ENCODE measurements at places on chromosomes 7 and 10.

- no peak for DNase-seq
Measured at GRCh38 chr7:134742688-134743350, 36.6 kb upstream of the CALD1 start.

GRCh38 chr7:119842786-119843185 lies 430.2 kb upstream of the KCND2 start:
- DNase-seq, result no peak

DNA sequence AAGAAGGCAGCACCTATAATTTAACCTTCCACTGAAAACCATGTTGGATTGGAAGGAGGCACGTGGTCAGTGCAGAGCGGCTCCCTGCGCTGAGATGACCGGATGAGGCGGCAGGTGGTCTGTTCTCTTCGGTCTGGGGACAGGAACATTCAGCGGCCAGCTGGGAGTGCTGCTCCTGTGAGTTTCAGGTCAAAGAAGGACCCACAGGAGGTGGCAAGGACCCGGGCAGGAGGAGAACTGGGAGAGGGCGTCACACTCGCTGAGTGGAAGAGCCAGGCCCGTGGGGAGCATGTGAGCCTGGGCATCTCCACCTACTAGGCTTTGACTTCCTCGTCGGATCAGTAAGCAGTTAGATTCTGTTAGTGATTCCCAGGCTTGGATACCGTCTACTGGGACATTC lies 113.4 kb upstream of the SHH start:
- DNase-seq, result no peak

DNA sequence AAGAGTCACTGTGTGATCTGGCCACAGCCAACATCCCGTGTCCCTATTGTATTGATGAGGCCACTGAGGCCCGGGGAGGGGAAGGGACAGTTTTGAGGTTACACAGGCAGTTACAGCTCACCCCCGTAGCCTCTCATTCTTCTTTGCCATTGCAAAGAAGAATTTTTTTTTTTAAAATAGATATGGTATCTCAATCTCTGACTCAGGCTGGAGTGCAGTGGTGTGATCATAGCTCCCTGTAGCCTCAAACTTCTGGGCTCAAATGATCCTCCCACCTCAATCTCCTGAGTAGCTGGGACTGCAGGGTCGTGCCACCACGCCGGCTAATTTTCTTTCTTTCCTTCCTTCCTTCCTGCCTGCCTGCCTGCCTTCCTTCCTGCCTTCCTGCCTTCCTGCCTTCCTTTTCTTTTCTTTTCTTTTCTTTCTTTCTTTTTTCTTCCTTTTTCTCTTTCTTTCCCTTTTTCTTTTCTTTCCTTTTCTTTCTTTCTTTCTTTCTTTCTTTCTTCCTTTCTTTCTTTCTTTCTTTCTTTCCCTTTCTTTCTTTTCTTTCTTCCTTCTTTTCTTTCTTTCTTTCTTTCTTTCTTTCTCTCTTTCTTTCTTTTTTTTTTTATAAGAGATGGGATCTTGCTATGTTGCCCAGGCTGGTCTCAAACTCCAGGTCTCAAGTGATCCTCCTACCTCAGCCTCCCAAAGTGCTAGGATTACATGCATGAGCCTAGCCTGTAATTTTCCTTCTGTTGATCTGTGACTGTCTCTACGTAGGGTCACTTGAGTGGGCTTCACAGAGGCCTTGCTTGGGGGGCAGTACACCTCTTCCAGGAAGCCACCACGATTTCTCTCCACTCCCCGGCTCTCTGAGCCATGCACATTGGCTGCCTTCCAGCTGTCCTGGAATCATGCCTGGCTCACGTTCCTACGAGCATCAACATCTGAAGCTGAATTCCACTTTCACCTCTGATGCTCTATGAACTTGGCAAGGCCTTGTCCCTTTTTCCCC lies 31.3 kb downstream of the TMEM270 start:
- no peak for DNase-seq

DNA sequence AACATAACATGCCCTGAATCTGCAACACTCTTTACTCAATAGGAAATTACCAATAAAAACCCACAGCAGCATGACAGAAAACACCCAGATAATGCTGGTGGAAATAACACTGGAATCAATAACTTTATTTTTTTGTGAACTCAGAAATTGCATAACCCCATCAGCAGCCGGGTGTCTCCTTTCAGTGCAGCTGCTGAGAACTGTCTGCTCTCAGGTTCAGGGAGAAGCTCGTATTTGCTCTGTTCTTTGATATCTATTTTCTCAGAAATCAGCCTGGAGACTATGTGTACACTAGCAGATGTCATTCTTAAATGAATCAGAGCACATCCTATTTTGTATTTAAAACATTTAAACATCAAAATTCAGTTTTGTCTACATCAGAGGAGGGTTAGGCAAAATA lies 506.0 kb downstream of the POM121L12 start:
- no peak for DNase-seq

DNA sequence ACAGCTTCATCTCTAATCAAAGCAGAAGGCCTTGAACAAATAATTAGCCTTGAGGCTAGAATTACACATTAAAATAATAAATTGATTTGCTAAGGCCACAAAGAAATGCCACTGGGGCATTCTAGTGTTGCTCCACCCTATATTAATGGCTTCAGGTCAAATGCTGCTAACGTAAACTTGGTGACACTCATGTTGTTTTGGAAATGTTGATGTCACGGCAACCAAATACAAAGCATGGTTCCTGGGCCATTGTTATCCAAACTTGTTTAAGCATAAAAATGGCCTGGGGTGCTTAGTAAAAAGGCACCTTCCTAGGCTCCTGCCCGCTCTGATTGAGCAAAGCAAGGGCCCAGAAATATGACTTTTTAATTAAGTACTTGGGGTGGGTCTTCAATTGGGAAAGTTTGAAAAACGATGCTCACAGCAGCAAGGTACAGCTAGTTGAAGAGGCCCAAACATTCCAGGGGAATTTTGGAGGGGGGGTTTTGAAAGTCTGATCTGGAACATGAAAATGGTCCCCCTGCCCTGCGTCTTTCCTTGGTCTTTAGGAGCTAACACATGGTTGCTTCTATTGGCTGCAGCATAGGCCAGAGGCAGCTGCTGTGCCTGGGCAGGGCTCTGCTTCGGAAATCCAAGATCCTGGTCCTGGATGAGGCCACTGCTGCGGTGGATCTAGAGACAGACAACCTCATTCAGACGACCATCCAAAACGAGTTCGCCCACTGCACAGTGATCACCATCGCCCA lies 67.8 kb downstream of the ABCC2 start:
- no peak for DNase-seq

GRCh38 chr7:75642810-75643486 lies 95.8 kb downstream of the HIP1 start:
- DNase-seq, result peak; percentile 46

DNA sequence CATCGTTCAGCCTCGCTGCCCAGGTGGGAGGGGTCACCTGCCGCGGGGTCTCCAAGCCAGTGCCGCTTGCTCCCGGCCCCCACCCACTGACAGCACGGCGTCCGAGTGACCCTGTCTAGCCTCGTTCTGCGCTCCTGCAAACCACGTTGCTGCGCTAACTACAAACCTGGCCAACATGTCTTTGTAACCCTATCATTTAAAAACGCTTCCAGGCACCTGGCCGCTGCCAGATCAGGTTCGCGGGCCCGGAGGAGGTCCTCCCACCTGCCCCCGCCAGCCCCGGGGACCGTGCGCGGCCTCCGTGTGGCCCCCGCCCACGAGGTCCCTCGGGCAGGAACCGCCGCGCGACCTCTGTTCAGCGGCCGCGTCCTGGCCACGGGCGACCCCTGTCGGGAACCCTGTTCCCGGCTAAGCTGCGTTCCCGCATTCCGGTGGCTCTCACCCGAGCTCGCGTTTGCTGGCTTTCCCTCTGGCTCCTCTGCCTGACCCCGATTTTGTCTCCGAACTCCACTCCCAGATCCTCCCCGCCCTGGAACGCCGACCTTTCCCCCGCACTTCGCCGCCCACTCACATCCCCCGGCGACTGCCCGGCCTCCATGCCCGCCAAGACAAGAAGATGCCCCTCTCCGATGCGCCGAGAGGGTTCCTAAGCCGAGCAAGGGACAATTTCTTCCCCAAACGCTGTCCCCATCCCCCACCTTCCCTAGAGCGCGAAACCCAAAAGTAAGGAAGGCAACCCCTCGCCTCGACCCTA lies 2.4 kb downstream of the SFMBT2 start:
- DNase-seq, result peak; percentile 9

GRCh38 chr10:90675621-90676020 lies 182.2 kb downstream of the HTR7 start:
- no peak for DNase-seq

- DNase-seq, result no peak
Measured at GRCh38 chr7:45937301-45937700, 16.2 kb upstream of the IGFBP3 start.

- no peak for DNase-seq
Measured at GRCh38 chr10:51462076-51462779, 237.2 kb downstream of the CSTF2T start.

DNA sequence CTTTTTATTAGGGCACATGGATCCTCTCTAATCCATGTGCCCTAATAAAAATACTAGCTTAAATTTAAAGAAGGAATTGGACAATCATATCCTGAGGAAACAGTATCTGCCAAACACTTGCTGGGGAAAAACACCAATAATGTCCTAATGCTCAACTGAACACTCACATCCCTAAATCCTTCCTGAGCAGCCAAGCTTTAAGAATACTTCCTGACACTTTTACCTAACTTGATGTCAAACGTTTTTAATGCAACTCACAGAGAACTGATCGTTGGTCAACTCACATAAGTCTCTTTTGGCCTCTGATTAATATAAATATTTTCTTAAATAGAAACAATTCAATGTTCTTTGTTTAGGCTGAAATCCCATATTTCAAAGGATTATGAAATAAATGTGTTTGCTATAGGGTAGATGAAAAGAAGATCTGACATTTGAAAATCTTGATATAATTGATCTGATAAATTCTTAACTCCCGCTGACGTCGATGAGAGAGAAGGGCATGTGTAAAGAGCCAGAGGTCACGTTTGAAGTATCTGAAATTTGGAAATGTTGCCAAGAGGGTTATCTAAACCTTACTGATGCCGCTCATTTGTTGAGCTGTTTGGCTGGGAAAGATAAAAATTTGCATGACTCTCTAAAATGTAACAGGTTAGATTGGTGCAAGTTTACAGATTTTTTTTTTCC lies 122.8 kb upstream of the RHOBTB1 start:
- DNase-seq, result no peak

DNA sequence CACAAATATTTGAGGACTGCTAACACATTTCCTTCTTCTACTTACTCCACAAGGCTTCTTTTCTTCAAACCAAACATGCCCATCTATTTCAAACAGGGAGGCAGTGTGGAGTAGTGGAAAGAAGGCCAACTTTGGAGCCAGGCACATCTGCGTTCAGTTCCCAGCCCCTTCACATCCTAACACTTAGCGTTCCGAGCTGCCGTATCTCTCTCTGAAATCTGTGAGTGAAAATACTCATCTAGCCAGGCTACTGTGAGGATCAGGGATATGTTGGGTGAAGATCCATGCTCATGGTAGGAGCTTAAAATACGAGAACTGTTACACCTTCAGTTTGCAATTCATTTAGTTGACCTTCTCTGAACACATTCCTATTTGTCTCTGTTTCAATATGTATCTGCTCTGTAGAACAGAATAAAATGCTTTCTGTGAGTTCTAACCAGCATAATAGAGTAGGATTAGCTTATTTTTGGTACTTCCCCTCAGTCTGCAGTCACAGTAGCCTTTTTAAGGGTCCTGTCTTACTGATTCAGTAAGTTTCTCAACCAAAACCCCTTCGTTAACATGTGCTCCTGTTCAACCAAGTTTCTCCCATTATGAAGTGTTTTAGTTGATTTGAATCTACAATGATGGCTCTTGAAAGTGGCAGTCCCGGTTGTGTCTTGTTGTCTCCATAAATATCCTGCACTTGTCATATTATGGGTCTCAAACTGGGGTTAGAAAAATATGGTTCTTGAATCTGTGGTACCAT lies 3.3 kb upstream of the MEST start:
- DNase-seq, result no peak

DNA sequence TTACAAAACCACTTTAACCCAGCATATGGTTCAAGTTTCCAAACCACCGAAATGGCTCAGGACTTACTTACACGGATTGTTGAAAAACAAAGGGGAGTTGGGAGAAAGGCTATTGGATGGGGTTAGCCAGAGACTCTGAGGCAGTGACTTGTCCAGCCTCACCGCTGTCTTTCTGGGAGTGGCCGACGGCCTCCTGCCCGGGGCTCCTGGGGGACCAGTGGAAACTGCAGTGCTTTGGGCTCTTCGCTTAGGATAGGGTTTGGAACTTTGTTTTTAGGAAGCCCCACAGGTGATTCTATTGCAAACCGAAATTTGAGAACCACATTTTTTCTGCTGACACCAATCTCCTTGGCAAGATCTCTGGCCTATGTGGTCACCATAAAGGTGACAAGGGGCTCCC lies 38.1 kb upstream of the R3HCC1L start:
- peak; percentile 10 for DNase-seq
